ENCODE measurements at places on chromosomes 13 and 19.

GRCh38 chr13:47119575-47120235, 222.9 kb upstream of the HTR2A start:
- DNase-seq = no peak

DNA sequence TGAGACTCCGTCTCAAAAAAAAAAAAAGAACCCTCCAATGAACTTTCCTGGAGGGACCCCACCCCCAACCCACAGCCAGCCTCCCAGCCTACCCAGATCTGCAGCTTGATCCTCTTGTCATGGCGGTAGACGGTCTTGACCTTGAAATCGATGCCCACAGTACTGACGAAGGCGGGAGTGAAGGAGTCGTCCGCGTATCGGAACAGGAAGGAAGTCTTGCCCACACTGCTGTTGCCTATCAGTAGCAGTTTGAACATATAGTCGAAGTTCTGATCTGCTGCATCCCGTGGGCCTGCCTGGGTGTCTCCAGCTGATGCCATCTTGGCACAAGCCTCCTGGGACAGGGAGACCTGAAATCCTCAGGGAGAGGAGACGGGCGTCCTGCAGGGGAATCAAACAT, 2.4 kb downstream of the RAB3D start:
- no peak for DNase-seq

DNA sequence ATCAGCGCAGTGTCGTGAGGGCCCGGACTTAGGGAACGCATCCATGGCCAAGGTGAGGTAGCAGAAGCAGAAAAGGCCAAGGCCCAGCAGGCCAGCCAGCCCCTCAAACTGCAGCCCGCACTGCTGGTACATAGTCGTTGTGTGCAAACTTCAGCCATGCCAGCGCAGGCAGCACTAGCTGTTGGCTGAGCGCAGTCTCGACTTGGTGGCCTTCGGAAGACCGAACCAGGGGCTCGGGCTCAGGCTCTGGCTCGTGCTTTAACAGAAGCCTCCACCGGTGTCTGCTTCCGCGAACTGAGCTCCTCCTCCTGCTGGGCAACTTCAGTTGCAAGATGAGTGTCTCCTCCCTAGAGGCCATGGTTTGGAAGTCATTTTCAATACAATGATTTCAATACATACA, 157.5 kb downstream of the DNAJC15 start:
- no peak for DNase-seq

GRCh38 chr19:31962561-31962996, 382.8 kb upstream of the ZNF507 start:
- DNase-seq = no peak

GRCh38 chr13:63542770-63543169, 2127.1 kb upstream of the PCDH20 start:
- DNase-seq = no peak

GRCh38 chr13:113777311-113778260, 18.6 kb downstream of the TMEM255B start:
- no peak for DNase-seq

- no peak for DNase-seq
Observed at GRCh38 chr13:22454586-22454985, 726.2 kb upstream of the SGCG start.

GRCh38 chr13:44385401-44385800, 11.8 kb downstream of the SERP2 start:
- no peak for DNase-seq

DNA sequence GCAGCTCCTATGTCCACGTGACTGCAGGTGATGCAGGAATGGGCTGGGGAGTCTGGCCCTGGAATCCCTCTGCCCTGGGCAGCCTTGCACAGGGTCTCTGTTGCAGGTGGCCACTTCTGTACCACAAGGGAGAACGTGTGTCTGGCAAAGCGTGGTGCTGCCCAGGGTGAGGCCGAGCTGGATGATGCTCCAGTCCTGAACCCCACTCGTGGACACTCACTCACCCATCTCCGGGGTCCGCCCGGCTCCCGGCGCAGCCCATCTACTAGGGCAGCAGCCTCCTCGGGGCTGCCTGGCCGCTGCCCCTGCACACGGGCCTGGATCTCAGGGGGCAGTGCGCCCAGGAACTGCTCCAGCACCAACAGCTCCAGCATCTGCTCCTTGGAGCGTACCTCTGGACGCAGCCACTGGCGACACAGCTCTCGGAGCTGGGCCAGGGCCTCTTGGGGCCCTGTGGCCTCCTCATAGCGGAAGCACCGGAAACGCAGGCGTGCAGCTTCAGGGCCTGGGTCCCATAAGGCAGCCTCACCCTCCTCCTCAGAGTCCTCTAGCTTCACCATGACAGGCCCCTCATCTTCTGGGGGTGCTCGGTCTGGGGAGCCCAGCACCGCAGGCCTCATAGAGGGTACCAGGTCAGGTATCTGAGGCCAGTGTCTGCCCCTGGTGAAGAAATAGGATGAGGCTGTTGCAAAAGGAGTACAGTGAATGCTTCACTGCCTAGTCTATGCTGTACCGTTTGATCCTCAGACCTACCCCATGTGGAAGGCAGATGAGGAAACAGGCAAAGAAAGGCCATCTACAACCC, 2.2 kb downstream of the MZF1 start:
- DNase-seq = no peak

DNA sequence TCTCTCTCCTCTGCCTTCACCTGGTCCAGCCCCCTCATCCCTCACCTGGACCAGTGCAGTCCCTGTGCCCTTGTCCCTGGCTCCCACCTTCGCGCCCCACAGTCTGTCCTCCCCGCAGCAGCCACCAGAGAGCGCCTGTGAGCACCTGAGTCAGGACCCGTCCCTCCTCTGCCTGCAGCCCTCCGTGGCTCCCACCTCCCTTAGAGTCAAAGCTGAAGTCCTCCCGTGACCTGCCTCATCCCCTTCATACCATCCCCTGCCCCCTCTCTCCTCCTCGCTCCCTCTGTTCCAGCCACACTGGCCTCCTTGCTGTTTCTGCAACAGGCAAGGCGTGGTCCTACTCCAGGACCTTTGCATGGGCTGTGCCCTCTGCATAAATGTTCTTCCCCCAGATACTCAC, 10.3 kb downstream of the CELF5 start:
- DNase-seq = no peak

GRCh38 chr19:52270266-52270885, 989 bp downstream of the ZNF766 start:
- DNase-seq = peak; percentile 4

- DNase-seq = no peak
Observed at GRCh38 chr13:98848746-98849145, 96.3 kb upstream of the SLC15A1 start.

DNA sequence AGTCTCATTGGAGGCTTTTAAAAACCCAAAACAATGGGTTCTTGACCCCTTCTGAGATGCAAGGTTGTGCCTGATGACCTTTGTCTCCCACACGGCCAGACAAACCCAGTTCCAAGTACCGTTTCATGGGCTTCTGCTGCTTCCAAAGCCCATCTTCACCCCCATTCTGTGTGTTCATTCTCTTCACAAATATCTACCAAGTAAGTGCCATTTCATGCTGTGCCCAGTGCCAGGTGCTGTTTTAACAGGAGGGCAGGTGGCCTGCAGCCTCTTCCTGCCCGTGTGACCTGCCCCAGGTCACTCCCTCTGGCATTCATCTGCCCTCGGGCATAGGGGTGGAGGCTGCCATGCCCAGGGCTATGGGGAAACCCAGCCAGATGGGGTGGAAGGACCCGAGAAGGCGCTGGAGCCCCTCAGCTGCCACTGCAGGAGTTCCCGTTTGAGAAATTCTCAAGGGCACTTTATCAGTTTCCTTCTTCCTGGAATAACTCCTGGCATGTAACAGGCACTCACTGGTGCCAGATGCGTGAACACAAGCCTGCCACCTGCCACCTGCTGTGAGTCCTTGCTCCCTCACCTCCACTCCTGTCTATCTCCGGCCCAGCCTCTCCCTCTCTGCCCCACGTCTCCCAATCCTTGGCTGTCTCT, 12.5 kb downstream of the CAPN12 start:
- no peak for DNase-seq

- no peak for DNase-seq
Observed at GRCh38 chr13:66950666-66951065, 279.5 kb downstream of the PCDH9 start.

DNA sequence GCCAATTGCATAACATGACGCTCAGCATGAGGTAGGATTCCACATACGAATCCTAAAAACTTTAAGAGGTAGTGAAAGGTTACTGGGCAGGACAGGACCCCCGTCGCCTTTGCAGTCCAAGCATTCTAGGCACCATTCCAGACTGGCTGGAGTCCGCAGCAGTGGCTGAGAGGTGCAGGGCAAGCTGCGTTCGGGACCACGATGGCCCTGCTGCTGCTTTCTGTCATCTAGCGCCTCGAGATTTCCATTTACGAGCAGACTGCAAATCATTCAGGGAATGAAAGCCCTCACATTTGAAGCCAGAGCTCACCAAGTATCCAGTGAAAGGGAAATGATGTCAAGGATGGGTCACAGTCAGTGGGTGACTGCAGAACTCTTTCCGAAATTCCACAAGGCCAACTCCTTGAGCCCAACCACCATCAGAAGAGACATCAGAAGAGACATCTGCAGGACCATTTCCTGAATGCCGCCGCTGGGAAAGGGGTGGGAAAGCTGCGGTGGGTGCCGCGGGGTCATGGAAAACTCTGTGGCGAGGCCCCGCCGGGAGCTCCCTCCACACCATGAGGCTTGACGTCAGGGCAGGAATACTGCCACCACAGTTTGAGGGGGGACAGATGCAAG, 88.3 kb downstream of the COL4A1 start:
- DNase-seq = no peak

GRCh38 chr13:52712385-52712784, 27.2 kb downstream of the CNMD start:
- no peak for DNase-seq

DNA sequence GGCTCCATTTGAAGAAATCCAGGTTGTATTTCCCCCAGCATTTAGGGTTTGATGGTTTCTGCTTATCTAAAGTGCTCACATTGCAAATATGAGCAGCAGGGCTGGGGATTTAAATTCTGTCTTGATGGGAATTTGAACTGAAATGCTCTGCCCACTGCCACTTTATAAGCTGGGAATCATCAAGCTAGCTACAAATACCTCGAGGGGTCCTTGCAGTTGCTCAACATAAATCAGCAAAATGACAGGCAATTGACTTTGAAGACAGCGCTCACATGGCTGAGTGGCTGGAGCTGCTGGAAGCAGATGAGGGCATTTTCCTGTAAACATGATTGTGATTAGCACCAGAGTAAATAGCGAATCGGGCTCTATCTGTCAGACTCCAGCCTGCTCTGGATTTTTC, 39.4 kb upstream of the MEDAG start:
- no peak for DNase-seq

GRCh38 chr13:36965767-36966166, 33.4 kb downstream of the ALG5 start:
- DNase-seq = no peak

DNA sequence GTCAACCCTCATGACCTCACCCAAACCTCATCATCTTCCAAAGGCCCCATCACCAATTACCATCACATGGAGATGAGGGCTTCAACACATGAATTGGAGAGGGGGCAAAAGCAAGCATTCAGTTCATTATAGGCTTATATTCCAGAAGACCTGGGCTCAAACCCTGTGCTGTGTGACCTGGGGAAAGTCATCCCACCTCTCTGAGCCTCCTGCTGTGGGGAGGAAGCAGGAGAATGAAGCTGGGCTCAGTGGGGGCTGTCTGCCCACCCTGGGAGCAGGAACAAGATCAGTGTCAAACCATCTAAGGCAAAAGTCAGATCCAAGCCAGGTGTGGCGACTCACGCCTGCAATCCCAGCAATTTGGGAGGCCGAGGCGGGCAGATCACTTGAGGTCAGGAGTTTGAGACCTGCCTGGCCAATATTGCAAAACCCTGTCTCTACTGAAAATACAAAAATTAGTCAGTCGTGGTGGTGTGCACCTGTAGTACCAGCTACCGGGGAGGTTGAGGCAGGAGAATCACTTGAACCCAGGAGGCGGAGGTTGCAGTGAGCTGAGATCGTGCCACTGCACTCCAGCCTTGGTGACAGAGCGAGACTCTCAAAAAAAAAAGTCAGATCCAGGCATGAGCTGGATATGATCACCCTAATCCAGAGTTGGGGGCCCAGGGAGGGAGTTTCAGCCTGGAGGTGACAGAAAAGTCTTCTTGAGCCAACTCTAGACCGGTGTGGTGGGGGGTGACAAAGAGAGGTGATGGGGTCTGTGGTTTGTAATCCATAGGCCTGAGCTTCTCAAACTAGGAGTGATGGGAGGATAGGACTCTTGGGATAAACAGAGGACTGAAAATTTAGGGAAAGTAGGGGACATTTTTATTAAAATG, 1.6 kb upstream of the TPM4 start:
- no peak for DNase-seq

DNA sequence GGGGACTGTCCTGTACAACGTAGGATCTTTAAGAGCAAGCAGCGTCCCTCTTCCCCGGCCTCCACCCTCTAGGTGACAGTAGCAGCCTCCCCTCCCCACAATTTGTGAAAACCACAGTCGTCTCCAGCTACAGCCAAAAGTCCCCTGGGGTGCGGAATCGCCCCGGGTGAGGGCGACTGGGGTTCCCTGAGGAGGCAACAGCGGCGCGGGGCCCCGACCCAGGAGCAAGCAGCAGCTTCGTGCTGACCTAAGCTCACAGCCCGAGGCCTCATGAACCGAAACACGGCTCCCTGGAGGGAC, 322 bp downstream of the ZNF558 start:
- DNase-seq = no peak

- no peak for DNase-seq
Observed at GRCh38 chr19:3793799-3794198, 7.6 kb upstream of the MATK start.

- DNase-seq = no peak
Observed at GRCh38 chr19:10361569-10362011, 18.8 kb downstream of the TYK2 start.

DNA sequence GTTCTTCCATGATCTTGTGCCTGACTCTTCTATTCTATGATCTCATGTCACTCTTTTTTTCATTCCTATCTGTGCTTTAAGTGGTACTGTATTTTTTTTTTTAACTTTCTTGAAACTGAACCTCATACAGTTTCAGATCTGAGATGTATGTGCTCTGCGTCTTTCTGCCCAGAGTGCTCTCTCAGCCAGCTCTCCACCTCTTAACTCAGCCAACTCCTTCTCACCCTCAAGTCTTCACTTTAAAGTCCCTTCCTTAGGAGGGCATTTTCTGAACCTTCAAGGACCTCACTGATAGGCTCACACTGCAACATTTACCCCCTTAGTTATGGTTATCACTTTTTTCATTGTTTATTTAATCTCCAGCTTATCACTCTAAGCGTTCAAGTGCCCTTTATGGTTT, 158.7 kb downstream of the IRS2 start:
- no peak for DNase-seq

- DNase-seq = no peak
Observed at GRCh38 chr19:2750808-2751437, 11.1 kb upstream of the SLC39A3 start.

- peak; percentile 27 for DNase-seq
Observed at GRCh38 chr19:343941-344624, 513 bp downstream of the MIER2 start.

GRCh38 chr13:109979228-109979627, 192.8 kb upstream of the IRS2 start:
- DNase-seq = no peak

Measured in activated CD4-positive, alpha-beta T cell treated with anti-CD3 and anti-CD28 coated beads, Interleukin-2, amount 50 U/mL, for 1 hour (primary cell).